Activated naive CD4-positive, alpha-beta T cell (primary cell): ENCODE measurements at places on chromosomes 7 and 10.

GRCh38 chr10:21534604-21535493, 817 bp downstream of the MLLT10 start:
- no peak for DNase-seq

DNA sequence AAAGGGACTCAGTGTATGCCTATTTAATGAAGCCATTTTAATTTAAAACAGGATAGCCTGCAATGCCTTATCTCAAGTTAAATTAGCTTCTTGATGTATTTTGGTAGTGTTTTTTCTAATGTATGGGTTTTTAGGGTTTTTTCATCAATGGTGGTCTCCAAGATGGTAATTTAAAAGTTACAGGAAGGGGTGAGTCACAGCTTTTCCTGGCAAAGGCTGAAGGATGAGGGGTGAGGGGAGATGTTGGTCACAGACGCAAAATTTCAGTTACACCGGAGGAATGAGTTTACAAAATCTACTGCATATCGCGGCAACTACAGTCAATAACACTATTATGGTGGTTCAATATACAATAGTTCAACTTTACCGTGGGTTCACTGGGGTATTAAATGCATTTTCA, 31.6 kb downstream of the CCDC3 start:
- DNase-seq = no peak

- DNase-seq = no peak
Observed at GRCh38 chr10:124447751-124448466, 1.9 kb downstream of the NKX1-2 start.

DNA sequence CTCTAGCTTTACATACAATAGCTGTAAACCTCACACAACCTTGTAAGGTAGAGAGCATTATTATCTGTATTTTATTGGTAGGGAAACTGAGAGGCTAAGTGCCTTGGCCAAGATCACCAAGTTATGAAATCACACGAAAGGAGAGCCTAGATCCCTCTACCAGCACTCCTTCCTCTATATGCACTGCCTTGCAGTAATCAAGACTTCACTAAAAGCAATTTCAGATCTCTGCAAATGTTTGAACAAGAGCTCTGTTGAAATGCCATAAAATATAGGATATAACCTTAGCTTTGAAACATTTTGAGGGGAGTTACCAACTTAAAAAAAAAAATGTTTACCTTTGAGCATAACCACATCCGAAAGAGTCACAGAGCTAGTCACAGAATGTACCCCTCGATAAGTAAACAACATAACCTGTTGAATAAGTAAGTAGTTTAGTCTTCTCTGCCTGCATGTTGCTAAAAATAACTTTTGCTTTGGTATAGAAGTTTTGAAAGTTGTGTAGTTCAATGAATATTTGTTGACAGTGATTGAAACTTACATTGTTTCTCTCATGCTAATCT, 709.4 kb downstream of the AUTS2 start:
- DNase-seq = no peak

- DNase-seq = no peak
Observed at GRCh38 chr10:79264942-79265341, 82.3 kb upstream of the PPIF start.

- no peak for DNase-seq
Observed at GRCh38 chr10:127945948-127946711, 39.2 kb downstream of the PTPRE start.

DNA sequence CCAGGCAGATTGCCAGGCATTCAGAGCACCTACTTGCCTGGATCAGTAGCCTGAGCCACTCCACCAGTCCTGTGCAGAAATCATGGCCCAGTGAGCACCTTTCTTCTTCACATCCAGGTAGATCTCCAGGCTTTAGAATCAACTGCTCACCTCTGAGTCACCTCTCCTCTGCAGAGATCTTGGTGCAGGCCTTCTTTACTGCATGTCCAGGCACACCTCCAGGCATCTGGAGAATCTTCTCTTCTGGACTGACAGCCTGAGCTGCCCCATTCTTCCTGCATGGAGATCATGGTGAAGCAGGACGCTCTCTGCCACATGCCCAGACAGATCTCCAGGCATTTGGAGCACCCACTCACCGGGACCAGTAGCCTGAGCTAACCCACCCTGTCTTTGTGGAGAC, 894.5 kb upstream of the MBL2 start:
- no peak for DNase-seq

GRCh38 chr7:135930565-135931461, 46.3 kb downstream of the MTPN start:
- DNase-seq = no peak

GRCh38 chr10:26937371-26937770, 76.6 kb upstream of the ABI1 start:
- no peak for DNase-seq

DNA sequence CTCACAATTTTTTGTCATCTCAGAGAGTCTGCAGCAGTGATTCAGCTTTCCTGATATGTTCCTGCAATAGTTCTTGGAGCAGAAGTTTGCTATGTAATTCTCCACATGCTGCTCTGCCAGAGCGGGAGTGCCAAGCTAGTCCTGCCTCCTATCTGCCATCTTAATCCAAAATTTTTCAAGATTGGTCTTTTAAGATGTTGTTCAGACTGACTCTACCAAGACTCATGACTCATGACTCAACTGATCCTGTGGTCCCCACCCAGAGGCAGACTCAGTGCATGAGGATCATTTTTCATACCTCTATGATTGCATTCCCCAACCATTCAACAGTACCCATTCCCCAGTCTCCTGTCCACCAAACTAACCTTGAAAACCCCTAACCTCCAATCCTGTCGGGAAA, 470.8 kb downstream of the INHBA start:
- DNase-seq = no peak

- DNase-seq = no peak
Observed at GRCh38 chr10:74683621-74684364, 142.6 kb upstream of the KAT6B start.

GRCh38 chr10:124074501-124075109, 18.8 kb downstream of the CHST15 start:
- DNase-seq = no peak

GRCh38 chr10:100364735-100365391, 17.8 kb downstream of the SCD start:
- DNase-seq = no peak

DNA sequence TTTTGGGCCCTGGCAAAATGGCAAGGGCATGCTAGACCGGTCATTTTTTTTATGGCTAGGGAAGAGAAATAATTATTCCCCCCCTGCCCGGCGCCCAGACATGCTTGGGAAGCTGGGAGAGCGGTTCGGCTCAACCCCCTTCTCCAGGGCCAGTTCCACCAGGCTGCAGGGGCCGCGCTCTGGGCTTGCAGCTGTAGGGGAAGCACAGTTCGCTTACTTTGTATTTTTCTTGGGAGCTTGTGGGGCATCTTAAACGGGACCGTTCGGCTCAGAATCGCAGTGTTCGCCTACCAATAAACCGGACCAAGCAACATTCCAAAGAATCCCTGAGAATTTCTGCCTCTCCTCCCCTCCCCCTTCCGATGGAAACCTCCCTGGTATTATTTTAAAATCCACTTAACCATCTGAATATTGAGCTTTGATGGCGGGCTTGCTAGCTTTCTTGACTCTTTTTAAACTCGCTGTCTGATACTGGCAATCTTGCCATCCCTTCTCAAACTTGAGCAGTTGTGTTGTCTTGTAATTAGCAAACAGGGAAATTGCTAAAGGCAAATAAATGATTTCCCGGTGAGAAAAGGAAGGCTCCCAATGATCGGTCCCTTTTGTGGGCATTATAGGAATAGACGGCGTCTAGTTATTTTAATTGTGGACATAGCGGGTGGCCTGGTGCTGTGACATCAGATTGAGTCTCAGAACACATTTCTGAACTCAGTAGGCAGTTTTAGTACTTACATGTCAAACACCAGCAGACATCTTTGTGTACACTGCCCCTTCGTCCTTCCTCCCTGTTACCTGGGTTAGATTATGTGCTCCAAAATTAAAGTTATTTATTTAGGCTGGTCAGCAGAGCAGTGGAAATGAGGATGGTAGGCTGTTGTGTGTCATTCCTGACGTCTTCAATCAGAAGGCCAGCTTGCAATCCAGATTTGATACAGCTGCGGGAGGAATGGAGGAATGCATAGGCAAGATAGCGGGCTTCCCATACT, 3.4 kb downstream of the TCF7L2 start:
- no peak for DNase-seq

DNA sequence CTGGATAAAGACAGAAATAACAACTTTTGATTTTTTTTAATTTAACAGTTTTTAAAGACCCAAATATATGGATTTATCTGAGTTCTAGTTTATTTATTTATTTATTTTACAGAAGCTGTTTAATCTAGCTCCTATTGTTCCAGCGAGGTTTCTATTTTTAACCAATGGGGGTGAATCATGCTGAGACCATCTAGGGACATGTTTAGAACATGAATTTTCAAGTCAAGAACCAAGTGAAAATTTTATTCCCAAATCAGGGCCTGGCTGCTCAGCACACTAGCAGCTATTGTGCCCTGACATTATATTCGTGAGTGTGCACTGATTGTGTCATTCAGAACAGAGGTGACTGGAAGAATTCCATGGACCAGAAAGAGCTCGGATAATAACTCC, 24.6 kb upstream of the MPP7 start:
- DNase-seq = no peak

GRCh38 chr10:100433253-100434240, 29.3 kb upstream of the WNT8B start:
- peak; percentile 82 for DNase-seq

DNA sequence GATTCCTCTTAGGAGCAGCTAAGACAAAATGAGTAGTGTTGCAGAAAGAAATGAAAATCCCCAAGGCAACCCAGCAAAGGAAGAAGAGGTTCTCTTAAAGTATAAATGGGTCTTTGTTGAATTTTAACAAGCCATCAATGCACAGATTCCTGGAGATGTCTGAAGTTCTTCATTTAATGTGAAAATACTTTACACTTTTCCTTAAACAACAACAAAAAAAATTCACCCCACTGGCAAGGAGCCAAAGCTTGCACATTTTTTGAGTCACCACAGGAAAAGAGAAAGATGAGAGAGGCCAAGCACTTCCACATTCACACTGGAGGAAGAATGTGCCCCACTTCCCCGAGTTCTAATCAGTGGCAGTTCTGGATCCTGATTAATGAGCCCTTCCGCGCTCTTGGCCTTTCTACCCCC, 286.4 kb upstream of the MEOX2 start:
- DNase-seq = no peak

- DNase-seq = no peak
Observed at GRCh38 chr10:17923728-17924127, 28.0 kb upstream of the SLC39A12 start.

DNA sequence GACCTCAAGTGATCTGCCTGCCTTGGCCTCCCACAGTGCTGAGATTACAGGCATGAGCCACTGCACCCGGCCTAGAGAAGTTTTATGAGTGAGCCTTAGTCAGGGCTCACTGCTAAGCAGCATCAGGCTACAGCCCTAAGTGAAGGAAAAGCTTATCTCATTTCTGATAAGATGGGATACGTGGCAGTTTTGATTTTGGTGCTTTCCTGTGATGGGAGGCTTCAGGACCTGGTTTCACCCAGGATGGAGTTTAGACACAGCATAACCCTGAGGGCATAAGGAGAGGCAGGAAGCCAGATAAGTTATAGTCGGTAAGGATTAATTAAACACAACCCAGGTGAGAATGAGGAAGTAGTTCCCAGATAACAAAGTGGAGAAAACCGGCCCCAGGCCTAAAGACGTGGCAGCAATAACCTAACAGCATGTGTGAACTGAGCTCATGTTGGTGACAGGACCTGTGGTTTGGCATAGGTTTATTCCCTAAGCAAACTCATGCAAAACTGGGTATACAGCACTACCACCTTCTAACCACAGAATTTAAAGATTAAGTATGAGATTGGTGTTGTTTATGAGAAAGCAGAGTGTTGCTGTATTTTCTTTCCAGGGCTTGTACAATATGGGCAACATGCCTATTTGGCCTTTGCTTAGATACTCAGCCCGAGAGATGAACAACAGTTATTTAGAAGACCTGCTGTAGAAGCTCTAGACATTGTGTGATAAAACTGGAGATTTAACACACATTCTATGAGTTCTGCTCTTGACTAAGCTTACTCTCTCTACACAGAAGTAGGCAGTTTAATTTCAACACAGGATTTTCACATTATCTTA, 119.4 kb downstream of the COL28A1 start:
- no peak for DNase-seq

DNA sequence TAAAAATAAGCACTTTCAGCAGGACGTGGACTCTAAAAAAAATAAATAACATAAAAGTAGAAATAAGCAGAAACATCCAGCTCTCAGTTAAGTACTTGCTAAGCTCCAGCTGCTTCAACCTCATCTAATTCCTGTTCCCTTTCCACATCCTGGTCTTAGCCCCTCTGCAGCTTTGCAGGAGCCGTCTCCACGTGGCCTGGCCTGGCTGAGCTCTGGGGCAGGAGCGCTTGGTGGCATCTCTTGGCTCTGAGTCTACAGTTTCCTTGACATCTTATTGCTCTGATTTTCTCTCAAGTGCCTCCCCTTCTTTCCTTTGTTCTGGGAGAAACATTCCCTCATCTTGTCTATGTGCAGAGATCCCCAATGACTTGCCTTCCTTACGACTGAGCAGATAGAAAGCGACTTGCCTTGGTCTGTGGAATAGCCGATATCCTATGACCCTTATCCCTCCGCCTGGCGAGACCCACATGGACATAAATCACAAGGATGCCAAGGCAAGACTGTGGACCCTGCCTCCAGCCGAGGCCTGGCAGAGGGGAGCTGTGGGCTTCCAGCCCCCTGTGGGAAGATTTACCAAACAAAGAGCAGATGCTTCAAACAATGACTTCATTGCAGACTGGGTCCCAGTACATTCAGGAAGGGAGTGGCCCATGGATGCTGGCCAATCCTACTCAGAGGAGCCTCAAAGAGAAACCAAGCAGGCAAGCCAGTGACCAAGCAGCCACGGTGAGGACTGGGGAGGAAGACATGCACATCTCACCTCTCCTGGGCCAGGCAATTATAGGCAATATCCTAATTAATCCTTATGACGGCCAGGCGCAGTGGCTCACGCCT, 61.9 kb downstream of the SPOCK2 start:
- no peak for DNase-seq
